GM12892 (cell line): ENCODE measurements at places on chromosomes 6 and 20.

GRCh38 chr20:47704746-47705496 is 80.4 kb downstream of the SULF2 start:
- DNase-seq = no peak

GRCh38 chr6:42899871-42900270 is 16.0 kb upstream of the PTCRA start:
- DNase-seq = no peak

- no peak for DNase-seq
Measured at GRCh38 chr6:73309535-73309784, 44.6 kb downstream of the DPPA5 start.

GRCh38 chr6:169805242-169805838 is 53.9 kb downstream of the ERMARD start:
- DNase-seq = no peak

DNA sequence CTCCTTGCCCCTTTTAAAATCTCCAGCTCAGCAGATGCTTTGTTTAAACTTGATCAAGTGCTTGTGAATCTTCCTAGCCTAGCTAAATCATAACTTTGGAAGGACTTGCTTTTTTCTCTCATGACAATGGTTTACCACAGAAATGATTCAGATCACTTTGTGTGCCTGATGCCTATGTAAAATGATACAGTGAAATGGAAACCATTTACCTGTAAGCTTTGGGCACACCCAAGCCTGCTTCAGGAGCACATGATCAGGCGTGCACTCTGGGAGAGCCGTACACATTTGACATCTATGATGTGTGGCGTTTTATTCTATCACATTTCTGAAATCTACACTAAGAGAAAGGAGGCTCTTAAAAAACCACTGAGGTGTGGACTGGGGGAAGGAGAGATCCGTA is 41.1 kb downstream of the PTPN1 start:
- no peak for DNase-seq

DNA sequence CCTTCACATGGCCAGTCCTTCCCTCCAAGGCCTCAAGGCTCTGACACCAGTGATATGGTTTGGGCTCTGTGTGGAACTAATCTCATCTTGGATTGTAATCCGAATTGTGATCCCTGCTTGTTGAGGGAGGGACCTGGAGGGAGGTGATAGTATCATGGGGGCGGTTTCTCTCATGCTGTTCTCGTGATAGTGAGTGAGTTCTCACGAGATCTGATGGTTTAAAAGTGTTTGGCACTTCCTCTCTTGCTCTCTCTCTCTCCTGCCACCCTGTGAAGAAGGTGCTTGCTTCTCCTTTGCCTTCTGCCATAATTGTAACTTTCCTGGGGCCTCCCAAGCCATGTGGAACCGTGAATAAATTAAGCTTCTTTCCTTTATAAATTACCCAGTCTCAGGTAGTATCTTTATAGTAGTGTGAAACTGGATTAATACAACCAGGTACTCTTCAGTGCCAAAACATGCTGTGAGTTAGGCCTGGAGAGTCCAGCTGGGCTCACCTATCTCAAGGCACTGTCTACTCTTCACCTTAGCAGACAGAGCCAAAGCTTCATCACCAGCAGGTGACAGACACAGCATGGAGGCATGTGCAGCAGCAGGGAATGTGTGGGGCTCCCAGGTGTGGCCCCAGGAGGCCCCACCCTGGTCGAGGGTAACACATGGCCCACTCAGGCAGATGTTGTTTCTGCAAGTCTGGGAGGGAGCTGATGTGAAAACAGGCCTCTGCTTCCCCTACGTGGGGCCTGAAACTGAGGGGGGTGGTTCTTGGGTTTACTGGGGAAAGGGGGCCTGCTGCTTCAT is 97.5 kb upstream of the CDYL start:
- DNase-seq = no peak

GRCh38 chr6:75081921-75082320 is 123.9 kb downstream of the COL12A1 start:
- DNase-seq = no peak

- DNase-seq = no peak
Measured at GRCh38 chr6:105384004-105384403, 18.9 kb downstream of the PREP start.

DNA sequence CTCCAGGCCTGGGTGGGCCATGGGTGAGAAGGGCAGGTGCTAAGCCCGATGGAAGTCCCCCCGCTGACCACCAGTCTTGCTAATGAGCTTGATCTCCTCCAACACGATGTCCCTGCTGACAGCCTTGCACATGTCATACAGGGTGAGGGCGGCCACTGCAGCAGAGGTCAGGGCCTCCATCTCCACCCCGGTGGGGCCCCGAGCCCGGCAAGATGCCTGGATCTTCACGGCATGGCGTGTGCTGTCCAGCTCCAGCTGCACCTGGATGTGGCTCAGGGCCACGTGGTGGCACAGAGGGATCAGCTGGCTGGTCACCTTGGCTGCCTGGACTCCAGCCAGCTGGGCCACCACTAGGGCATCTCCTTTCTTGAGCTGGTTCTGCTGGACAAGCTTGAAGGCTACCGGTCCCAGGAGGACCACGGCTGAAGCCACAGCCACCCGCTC is 27.9 kb downstream of the MOCS1 start:
- no peak for DNase-seq

DNA sequence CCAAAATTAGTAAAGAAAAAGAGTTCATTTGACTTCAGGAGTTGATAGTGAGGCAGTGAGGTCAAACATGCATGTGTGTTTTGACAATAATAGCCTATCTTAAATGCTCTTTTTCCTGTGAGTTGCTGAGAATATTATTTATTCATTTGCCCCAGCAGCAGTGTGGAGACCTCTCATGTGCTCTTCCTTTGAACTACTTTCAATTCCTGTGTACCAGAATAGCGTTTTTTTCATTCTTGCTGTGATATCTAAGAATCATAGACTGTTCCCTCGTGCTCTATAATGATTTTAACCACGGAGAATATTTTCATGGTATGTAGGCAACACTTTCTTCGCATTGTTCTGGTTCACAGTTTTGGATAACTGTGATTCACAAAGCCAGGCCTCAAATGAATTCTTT is 5.2 kb downstream of the CDYL start:
- DNase-seq = no peak

DNA sequence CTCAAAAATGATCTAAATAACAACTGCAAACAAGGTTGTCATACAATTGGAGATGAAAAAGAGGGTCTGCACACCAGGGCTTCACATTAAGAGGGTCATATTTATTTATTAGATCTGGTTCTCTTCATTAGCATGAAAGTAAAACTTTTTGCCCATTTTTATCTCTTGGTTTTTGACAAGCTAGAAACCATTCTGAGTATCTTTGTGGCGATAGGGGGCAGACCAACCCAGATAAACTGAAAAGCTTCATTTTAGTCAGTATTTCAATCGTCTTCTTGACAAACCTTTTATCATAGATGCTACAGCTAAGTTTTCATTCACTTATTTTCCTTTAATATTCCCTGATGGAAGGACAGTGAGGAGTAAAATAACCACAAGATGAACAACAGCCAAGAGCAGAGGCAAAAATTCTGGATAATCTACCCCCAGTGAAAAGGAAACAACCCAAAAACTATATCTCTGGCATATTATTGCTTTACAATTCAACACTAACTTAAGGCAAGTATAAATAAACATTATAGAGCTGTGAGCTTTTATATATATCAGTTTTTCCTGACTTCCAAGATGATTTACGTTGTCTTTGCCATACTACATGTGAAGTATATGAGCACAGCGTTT is 45.2 kb downstream of the THEMIS start:
- no peak for DNase-seq

GRCh38 chr6:160520043-160520904 is 143.8 kb downstream of the LPA start:
- peak; percentile 37 for DNase-seq

DNA sequence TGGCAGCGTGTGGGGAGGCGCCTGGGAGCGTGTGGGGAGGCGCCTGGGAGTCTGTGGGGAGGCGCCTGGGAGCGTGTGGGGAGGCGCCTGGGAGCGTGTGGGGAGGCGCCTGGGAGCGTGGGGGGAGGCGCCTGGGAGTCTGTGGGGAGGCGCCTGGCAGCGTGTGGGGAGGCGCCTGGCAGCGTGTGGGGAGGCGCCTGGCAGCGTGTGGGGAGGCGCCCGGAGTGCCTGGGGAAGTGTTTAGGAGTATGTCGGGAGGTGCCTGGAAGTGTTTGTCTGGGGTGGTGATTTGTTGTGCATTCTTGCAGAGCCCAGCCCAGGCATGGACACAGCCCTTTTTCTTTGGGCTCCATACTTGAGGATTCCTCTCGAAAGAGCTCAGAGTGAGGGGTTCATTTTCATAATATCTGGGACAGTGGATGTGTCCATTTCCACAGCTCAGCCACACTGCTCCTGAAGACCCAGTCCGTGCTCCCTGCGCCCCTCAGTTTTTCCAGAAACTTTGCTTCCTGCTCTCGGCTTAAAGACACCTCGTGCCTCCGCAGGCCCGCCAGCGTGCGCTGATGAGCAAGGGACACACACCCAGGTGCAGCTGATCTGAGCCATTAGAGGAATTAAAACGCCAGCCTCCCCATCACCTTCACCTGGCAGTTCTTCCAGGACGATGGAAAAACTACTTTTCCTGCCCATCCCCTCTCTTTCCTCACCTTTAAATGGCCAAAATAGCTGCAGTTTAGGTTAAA is 172.2 kb upstream of the THBS2 start:
- DNase-seq = no peak

DNA sequence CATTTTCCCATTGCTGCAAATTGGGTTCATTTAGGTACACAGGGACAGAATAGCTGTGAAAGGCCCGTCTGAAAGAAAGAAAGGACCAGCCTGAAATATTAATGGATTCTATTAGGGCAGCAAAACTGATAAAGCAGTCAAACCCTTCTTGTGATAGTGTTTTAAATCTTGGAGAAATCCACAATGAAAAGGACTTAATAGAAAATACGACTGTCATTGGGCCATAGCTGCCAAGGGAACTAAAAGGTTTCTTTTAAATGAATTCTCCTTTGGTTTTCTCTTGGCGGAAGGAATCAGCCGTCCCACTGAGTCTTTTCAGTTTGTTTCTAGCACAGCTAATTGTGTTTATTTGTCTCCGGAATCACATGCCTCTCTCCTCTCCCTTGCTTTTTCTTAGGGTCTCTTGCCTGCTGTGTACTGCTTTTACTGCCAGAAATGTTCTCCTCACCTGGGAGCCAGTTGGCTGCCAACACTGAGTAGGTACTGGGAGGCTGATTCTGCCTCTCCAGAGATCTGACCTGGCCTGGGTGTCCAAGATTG is 11.3 kb downstream of the PAQR8 start:
- no peak for DNase-seq

DNA sequence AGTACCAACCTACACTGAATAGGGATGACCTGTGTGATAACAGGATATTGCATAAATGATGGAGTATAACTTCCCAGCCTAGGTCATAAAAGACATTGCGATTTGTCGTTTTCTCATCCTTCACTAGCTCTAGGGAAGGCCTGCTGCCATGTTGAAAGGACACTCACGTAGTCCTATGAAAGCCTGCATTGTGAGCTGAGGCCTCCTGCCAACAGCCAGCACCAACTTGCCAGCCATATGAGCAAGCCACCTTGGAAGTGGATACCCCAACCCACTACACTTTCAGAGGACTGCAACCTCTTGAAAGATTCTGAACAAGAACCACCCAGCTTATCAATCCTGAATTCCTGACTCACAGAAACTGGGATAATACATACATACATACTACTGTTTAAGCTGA is 3.5 kb upstream of the PANK2 start:
- DNase-seq = no peak
